ENCODE measurements at places on chromosomes 11 and 22.

DNA sequence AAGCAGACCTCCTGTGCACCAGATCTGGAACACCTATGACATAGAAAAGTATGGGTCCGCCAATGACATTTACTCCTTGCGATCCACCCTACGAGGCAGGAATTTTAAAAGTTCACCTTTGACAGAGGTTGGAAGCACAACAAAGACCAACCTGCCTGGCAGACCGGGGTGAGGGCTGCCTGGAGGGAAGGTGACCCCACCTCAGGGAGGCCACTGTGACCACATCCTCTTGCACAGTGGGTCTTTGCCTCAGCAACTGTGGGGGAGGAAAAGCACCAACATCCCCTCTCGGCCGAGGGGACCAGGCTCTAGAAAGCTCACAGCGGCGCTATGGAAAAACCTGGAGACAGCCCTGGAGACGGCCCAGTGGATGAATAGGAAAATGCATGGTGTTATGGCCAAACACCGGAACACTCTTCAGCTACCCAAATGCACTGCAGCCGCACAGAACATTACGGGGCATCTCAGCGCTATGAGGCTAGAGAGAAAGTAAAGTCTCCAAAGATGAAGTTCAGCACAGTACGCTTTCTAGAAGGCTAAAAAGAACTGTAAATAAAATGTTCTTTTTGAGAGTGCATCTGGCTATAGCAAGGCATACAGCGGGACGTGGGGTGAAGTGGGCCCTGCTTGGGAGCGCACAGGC is 1.8 kb upstream of the SHISAL1 start:
- DNase-seq: no peak

GRCh38 chr22:30491381-30491780 is 14.1 kb downstream of the SEC14L4 start:
- no peak for DNase-seq

GRCh38 chr22:38618258-38618657 is 37.9 kb downstream of the FAM227A start:
- DNase-seq: no peak

GRCh38 chr11:11481371-11481770 is 128.3 kb upstream of the CSNK2A3 start:
- DNase-seq: no peak

Measured in stimulated activated CD4-positive, alpha-beta T cell treated with anti-CD3 and anti-CD28 coated beads, Interleukin-2, amount 100 ng/mL, for 24 hours (primary cell).